Bone marrow (tissue), 2 donors: ENCODE measurements at places on chromosomes 5 and 9.
A peak's percentile ranks its signal among the peaks of the same experiment; 100 is the strongest.

DNA sequence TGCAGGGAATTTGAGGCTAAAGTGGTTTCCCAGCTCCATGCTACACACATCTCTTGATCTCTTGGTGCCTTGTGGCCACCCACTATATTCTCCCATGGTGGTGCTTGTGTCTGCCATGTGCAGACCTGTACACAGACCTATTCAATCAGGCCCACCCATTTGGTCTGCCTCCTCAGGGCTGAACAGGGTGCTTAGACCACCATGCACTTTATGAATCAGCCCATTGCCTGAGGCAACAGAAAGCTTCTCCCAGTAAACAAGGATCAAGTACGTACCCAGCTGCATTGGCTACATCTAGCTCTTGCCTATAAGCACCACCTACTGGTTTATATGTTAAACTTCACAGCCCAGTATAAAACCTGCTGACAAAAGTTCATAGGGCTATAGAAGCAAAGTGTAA lies 664.3 kb upstream of the EDIL3 start:
- no peak for DNase-seq

- no peak for DNase-seq
Measured at GRCh38 chr5:133423011-133423617, 189.2 kb downstream of the FSTL4 start.

GRCh38 chr9:133098104-133098754 lies 22.8 kb downstream of the RALGDS start:
- no peak for DNase-seq

GRCh38 chr9:91359083-91359482 lies 2.6 kb downstream of the AUH start:
- no peak for DNase-seq

DNA sequence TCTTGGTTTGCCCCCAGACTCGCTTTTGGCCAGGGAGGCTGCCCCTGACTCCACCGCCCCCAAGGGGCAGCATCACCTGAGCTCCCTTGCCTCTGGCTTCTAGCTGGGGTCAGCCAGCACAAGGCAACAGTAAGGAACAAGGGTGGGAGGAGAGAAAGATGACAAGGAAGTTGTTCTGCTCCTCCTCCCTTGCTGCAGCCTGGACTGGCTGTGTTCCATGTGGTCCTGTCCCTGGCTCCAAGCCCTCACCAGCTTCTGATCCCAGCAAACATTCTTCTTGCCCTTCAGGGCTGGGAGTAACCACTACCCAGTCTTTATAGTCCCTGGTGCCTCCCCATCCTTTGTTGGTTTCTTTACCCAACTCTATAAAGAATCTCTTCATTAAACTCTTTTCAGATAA lies 100.3 kb upstream of the SPIN1 start:
- DNase-seq, result no peak

DNA sequence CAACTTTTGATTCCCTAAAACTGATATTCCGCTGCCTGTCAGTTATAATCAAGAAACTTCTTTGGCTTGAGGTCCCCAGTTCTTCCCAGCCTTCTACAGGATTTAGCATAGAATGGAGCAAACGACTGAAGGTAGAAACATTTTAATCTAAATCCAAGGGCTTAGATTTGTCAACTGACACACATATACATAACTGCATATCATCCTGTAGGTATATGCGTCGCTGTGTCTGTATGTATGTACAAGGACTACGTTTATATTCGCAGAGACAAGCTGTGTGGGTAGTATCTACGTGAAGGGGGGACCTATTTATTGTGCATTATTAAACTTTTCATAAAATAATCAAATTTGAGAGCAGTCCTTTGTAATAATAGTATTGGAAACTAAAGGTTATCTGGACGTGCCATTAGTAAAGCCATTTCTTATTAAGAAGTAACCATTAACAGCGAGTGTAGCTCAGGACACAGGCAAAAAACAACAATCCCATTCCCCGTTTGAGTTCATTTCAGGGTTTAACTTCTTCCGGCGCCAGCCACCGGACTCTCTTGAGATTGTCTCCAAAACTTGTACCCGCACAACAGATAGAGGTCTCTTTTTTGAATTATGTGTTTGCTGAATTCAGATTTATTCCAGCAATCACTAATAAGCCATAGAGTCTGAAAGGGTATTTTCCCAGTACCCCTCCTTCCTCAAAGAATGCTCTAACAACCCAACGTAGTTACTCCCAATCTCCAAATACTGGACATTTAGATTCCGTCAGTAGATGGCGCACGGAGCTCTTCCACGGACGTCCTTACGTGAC lies 2.1 kb upstream of the MLLT3 start:
- DNase-seq, result peak; percentile 66

DNA sequence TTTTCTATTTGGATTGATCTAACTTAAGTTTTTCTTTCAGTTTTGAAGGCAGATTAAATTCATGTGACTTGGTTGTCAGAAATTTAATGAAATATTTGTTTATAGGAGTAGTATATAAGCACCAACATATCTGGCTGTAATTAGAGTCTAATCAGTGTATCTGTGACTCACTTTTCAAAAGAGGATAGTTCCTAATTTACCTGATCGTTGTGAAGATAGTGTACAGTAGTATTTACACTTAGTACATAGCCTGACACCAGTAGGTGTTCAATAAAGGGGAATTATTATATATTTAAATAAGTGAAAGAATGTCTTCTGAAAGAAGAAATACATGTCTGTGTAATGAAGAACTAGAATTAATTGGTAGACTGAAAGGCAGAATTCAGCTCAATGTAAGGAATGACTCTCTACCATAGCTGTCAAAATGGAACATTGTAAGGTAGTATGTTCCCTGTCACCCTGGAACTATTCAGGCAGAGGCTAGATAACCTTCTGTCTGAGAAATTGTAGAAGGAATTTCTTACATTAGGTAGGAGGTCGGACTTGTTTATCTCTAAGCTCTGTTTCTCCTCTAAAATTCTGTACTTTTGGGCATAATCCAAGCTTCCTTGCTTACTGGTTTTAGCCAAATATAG lies 8.6 kb downstream of the TGFBR1 start:
- no peak for DNase-seq

DNA sequence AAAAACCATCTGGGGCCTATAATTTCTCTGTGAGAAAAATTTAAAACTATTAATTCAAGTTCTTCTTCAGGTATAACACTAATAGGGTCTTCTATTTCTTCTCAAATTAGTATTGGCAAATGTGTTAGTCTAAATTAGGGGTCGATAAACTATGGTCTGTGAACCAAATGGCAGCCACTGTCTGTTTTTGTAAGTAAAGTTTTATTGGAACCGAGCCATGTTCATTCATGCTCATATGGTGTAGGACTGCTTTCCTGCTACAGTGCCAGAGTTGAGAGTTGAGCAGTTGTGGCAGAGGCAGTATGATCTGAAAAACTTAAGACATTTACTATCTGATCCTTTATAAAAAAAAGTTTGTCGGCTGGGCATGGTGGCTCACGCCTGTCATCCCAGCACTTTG lies 29.1 kb downstream of the SEC61B start:
- no peak for DNase-seq

DNA sequence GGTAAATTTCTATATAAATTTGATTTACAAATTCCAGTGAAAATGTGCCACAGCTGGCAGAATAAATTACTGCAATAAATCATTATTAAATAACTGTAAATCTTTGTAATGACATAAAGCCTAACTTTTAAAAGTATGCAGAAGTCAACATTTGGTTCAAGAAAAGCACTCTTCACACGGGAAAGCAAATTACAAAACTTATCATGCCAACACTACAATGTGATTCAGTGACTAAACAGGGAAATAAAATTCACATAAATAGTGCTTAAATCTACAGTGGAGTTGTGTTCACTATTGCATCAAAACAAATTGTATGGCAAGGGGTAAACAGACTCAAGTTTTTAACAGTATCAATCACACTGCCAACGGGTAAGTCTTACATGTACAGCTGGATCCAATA lies 117.2 kb downstream of the BNC2 start:
- no peak for DNase-seq

- DNase-seq, result no peak
Measured at GRCh38 chr9:72168075-72168474, 18.8 kb downstream of the GDA start.

GRCh38 chr5:103336941-103337340 lies 78.4 kb downstream of the MACIR start:
- DNase-seq, result no peak

DNA sequence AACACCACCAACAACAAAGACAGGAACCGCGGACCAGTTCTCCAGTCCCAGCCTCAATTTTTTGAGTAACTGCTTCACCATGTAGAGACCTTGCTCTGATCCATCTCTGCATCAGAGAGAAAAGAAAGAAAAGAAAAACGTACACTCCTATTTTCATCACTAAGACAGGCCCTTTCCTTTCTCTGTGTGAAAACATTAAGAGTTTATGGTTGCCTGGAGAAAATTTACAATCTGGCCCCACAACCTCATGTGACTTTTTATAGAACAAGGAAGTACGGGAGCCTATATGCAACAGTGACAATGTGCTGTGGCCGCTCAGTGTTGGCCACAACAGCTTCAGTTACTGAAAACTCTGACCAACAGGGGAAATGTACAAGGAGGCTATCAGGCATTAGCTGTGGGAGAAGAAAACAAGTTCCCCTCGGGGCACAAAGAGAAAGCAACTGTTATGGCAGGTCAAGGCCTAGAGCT lies 272.9 kb upstream of the PTGER4 start:
- peak; percentile 55 for DNase-seq

DNA sequence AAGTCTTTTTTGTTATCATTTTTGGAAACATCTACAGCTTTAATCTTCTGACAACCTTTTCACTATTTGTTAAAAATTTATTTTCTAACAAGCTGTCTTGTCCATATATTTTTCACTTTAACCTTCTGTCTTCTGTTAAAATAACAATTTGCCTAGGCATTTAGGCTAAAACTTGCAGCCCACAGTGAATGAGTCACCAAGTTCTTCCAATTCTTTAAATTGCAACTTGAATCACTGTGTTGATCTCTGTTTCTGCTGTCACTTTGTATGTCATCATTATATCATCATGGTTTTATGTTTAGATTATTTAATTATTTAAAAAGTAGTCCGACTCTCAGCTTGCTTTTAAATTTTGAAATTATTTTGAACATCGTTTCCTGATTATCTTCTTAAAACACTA lies 473.8 kb upstream of the PTPRD start:
- DNase-seq, result no peak

- no peak for DNase-seq
Measured at GRCh38 chr9:84759300-84759750, 89.8 kb downstream of the NTRK2 start.

DNA sequence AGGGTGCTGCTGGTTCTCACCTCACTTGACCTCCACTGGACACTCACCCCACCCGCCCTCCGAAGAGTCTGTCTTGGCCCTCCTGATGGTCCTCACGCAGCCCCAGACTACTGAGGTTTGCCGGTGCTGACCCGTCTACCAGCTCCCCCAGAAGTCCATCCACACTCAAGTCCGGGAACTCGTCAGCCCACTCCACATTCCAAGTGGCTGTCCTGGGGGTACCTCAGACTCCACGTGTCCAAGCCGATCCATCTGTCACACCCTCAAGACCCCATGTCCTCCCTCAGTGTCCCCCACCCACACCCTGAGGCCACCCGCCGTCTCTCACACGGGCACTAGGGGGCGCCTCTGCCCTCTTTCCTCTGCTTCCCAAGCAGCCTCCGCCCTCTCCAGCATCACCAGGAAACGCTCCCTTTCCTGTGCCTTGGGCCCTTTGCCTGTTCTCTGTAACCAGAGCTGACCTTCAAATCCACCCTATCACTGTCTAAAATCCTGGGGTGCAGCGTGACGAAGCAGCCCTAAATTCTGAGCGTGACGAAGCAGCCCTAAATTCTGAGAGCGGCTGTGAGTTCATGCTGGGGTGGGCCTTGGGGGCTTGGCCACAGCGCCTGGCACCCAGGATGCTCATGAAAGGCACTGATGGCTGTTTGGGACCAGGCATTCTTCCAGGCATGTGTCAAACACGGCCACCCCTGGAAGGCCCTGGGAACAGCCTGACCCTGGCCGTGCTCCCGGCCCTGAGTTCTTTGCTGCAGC lies 95.7 kb downstream of the KCNT1 start:
- no peak for DNase-seq

- DNase-seq, result no peak
Measured at GRCh38 chr5:138653502-138653901, 78.3 kb upstream of the HSPA9 start.

DNA sequence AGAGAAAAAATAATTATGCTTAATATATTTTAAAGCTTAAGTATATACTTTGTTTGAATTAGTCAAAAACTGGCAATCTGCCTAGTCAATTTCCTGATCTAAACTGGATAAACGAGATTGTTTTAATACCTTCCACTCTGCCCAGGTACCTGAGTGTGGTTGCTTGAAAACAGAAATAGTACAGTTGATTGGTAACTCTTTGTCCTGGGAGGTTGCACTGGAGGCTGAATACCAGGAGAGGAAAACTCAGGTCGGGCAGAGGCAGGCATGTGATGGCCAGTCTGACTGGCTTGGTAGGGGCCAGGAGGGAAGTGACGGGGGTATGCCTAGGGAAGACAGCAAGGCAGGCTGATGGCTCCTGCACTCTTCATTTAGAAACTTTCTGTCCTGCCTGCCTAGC lies 80.2 kb downstream of the PIK3R1 start:
- DNase-seq, result no peak

GRCh38 chr5:179243333-179243732 lies 101.9 kb downstream of the ADAMTS2 start:
- no peak for DNase-seq

GRCh38 chr5:78328585-78329173 lies 31.7 kb upstream of the SCAMP1 start:
- DNase-seq, result no peak

DNA sequence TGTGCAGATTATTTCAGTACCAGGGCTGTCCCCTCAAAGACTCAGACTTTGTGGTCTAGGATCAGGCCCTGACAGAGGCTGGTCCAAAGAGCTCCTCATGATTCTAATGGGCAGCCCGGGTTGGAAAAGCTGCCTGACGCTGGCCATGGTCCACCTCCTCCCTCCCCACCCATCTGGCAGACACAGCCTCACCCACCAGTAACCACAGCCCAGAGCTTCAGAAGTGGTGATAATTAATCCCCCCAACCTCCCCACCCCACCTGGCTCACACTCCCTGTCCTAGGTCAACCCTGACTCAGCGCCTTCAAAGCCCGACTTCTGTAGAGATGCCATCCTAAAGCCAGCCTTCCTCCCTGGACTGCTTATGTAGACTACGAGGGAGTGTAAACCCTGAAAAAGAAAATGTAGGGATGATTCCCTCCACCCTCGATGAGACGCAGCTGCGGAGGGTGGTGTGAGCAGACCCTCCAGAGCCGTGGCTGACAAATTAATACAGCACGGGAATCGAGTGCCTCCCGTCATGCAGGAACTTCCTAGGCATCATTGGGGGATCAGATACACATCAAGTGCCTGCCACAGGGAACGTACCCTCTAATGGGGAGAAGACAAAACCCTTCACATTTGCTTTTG lies 7.0 kb downstream of the UBE2QL1 start:
- no peak for DNase-seq
